ENCODE measurements at places on chromosomes 1 and 21.

- no peak for DNase-seq
Measured at GRCh38 chr1:153800516-153800915, 25.3 kb downstream of the SLC27A3 start.

- no peak for DNase-seq
Measured at GRCh38 chr1:30422251-30422650, 301.1 kb downstream of the MATN1 start.

DNA sequence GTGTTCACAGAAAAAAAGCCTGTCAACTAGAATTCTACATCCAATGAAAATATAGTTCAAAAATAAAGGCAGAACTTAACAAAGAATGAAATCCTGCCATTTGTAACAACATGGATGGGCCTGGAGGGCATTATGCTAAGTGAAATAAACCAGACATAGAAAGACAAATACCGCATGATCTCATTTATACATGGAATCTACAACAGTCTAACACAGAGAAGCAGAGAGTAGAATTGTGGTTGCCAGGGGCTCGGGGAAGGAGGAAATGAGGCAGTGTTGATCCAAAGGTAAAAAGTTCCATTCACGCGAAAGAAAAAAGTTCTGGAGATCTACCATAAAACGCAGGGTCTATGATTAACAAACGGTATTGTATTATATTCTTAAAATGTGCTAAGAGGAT is 282.6 kb downstream of the MRPL39 start:
- DNase-seq, result no peak

DNA sequence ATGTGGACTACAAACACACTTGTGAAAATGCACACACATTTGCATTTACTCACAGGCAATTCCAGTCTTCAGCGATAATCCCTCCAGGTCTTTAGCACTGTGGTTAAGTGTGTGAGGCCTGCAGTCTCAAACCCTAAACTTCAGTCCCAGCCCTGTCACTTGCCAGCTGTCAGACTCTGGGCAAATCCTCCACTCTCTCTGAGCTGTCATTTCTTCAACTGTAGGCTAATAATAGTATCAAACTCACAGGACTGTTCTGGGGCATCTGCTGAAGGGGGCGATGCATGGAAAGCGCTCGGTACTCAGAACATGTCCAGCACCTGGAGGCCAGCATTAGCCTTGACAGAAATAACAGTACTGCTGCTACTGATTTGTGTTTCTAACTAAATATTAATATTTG is 48.2 kb downstream of the NEK2 start:
- no peak for DNase-seq

- no peak for DNase-seq
Measured at GRCh38 chr1:147562819-147563218, 21.5 kb downstream of the BCL9 start.

DNA sequence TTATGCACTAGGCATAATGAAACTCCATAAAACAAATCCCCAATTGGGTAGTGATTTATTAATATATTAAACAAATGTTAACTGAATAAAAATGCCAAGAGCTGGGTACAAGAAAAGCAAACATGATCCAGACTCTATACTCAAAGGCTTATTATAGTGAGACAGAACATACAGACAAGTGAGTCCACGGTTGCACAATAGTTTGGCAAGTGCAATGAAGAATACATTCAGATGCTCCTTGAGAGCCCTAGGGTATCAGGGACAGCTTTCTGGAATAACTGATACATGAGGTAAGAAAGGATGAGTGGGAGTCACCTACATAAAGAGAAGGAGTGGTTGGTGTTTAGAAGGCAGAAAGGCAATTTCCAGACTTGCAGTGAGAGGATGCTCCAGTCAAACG is 85.1 kb downstream of the VAV3 start:
- DNase-seq, result no peak

GRCh38 chr1:167995038-167995437 is 58.2 kb upstream of the MPC2 start:
- DNase-seq, result no peak

- no peak for DNase-seq
Measured at GRCh38 chr21:15257646-15258045, 192.8 kb upstream of the NRIP1 start.

GRCh38 chr21:39084073-39084472 is 99.2 kb downstream of the PSMG1 start:
- DNase-seq, result no peak

DNA sequence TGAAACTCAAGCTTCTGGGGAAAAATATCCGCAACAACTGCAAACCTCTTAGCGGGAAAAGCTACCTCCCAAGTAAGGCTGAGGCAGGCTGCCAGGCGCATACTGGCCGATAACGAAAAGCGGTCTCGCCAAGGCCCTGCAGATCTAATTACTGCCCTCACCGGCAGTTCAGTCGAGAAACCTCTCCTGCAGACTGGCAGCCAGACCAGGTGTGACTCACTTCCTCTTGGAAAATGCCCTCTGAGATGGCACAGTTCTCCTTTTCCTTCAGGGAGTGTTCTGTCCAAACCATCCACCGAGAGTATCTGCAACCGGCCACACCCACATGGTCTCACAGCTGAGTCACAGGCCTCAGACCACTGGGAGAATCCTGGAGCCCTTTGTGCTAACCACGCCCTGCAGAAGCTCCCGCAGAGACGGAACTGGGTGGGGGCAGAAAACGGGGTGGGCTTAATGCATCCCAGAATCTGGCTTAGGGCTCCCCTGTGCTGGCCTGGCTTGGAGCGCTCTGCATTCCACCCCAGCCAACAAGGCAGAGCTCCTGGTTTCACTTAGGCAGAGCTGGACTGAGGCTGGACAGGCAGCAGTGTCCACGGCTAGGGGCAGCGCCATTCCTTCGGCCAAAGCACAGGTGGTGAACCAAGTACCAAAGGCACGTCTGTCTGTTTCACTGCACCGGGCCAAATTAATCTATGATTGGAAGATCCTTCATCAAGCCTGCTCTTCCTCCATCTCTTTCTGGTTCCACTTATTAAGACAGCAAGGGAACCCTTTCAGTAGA is 1.2 kb downstream of the S100A10 start:
- DNase-seq, result peak; percentile 36

DNA sequence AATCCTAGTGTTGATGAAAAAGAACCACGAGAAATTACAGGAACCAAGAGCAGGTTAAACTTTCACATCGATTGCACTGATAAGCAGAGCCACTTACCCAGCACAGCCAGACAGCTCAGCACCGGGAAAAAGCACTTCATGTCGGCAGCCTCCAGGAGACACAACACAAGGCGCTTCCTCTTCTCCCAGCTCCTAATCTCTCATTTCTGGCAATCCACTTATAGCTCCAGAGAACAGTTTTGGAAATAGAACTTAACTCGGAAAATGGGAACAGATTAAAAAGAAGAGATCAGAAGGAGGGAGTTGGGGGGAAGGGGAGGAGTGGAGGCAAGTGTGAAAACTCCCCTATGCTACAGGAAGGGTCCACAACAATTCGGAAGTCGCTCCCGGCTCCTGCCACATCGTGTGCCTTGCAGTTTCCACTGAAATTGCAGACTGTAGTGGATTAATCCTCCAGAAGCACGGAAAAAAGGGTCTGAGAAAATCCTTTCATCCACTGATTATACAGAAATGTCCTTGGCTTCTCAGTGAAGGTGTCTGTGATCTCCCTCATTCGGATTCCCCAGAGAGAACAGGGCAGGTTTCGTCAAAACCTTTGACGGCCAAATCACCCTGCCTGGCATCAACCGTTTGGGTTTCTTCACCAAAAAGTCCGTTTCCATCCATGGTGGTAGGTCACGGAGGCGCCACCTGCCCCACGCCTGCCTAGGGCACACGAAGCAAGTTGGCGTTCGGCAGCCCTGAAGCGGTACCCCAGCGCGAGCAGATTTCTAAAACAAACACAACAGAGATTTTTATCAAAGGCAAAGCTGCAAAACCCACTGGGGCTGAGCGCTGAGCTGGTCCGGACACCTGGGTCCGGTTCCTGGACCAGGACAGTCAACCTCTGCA is 1.1 kb downstream of the IGSF3 start:
- peak; percentile 25 for DNase-seq

- no peak for DNase-seq
Measured at GRCh38 chr1:22164841-22165808, 22.2 kb upstream of the WNT4 start.

GRCh38 chr1:12040457-12041051 is 21.3 kb downstream of the MIIP start:
- no peak for DNase-seq

GRCh38 chr1:22168412-22168973 is 25.6 kb upstream of the WNT4 start:
- DNase-seq, result no peak

DNA sequence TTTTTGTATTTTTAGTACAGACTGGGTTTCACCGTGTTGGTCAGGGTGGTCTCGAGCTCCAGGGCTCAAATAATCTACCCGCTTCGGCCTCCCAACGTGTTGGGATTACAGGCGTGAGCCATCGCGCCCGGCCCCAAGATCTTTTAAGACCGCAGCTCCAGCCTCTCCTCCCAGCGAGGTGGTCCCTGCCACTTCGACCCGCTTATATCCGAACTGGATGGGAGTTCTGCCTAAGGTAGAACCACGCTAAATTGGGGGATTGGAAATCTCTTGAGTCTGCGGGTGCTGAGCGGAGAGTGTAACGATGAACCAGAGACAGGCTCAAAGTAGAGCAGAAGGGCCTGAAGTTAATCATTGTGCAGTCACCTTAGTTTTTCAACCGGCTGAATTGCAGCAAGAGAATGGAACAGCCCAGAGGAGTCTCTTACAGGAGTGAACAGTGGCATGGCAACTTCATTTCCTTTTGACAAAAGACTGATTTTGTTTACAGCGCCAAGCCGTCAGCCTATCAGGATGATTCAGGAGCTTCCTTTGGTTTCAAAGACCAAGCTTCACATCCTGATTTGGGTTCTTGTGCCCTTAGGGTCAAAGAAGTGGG is 726 bp upstream of the CYB5R1 start:
- peak; percentile 52 for DNase-seq

- DNase-seq, result no peak
Measured at GRCh38 chr1:236509647-236510401, 14.0 kb upstream of the LGALS8 start.

GRCh38 chr21:43318841-43319781 is 107.8 kb downstream of the SIK1 start:
- no peak for DNase-seq
